ENCODE measurements at places on chromosomes 3 and 15.

DNA sequence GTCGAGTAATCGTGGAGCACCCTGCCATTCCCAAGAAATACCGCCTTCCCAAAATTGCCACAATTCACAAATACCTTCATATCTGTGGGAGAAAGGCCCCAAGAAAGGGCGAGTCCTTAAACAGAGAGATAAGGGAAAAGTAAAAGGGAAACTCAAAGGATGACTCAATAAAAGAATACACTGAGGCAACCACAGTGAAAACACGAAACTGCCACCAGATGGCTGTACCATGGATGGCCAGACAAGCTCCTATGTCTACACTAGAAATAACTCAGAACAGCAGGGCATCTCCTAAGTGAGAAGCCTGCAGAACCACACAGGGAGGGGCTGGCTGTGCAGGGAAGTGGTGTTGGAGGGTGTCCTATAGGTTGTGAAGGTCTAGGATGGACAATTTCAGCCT is 25.0 kb downstream of the SRGAP3 start:
- DNase-seq, result no peak

DNA sequence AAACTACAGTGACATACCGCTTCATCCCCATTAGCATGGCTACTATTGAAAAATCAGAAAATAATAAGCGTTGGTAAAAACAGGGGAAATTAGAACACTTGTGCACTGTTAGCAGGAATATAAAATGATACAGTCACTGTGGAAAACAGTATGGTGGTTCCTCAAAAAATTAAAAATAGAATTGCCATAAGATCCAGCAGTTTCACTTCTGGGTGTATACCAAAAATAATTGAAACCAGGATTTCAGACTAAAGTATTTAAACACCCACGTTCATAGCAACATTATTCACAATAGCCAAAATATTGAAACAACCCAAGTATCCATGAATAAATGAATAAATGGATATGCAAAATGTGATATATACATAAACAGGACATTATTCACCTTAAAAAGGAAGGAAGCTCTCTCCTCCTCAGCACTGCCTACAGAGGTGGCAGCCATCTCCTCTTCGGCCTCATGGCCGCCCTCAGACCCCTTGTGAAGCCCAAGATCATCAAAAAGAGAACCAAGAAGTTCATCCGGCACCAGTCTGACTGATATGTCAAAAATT is 34.1 kb downstream of the NGLY1 start:
- no peak for DNase-seq

GRCh38 chr3:30368978-30369377 is 237.4 kb upstream of the TGFBR2 start:
- no peak for DNase-seq

- no peak for DNase-seq
Observed at GRCh38 chr3:133188996-133189395, 150.8 kb downstream of the TMEM108 start.

DNA sequence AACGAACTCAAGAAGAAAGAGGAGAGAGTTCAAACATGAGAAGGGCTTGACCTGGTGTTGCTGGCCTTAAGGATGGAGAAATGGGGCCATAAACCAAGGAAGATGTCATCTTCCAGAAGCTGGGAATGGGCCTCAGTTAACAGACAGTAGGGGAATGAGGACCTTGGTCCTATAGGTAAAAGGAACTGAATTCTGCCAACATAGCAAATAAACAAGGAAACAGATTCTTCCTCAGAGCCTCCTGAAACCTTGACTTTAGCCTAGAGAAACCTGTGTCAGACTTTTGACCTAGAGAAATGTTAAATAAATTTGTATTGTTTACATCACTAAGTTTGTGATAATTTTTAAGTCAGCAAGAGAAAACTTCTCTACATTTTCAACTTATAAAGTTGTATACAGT is 336.8 kb downstream of the PLCL2 start:
- no peak for DNase-seq

GRCh38 chr3:31170932-31171670 is 276.6 kb upstream of the GADL1 start:
- DNase-seq, result no peak

- no peak for DNase-seq
Observed at GRCh38 chr3:102974333-102974732, 539.5 kb downstream of the ZPLD1 start.

DNA sequence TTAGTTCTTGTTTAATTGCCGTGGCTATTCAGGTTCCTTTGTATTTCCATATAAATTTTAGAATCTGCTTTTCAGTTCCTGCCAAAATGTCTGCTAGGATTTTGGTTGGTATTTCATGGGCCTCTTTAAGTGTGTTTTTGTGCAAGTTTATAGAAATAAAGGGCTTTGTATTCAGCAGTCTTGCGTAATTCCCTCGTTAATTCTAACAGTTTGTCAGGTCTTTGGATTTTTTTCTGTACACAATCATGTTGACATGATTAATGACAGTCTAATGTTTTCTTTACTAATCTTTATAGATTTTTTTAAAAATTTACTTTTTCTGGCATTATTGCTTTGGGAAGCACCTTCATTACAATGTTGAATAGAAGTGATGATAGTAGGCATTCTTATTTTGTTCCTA is 120.9 kb downstream of the NEK11 start:
- no peak for DNase-seq

- DNase-seq, result no peak
Observed at GRCh38 chr15:34620142-34620541, 36.7 kb upstream of the GOLGA8B start.

DNA sequence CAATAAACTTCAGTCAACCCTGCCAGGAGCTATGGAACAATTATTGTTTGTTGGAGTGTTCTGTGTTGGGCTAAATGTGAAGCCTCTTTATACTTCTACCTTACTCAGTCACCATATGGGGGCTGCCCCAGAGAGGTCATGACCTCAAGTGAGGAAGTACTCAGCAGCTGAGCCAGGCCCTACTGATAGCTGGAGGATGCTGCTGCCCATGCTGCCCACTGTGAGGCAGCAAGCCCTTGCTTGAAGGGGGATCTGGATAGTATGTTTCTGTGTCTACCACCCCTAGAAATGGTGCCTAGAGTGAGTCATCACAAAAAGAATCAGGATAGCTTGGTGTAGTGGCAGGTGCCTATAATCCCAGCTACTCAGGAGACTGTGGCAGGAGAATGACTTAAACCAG is 4.5 kb upstream of the RPL24 start:
- DNase-seq, result no peak

All from RWPE1 (cell line).